ENCODE measurements at places on chromosomes 11 and 22.

DNA sequence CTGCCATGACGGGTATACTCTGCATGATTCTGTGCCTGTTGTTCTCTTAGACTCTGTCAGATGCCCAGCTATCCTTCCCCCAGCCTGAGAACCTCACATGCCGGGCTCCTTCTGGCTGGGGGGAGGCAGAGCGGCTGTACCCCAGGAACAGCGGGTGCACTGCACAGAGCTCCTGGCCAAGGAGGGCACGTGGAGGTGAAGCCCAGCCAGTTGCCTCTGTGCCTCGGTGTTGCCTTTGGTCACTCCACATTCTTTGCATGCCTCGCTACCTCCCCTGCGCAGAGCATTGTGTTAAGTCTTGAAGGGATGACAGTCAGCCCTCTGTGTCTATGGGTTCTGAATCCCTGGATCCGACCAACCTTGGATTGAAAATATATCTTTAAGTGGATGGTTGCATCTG is 77.7 kb downstream of the FEZ1 start:
- no peaks in the 10 kb centered on the region for H3K36me3 ChIP-seq
- no peak for DNase-seq
- no peak overlapping the region for H3K27ac ChIP-seq
- no peak overlapping the region for H3K4me3 ChIP-seq

DNA sequence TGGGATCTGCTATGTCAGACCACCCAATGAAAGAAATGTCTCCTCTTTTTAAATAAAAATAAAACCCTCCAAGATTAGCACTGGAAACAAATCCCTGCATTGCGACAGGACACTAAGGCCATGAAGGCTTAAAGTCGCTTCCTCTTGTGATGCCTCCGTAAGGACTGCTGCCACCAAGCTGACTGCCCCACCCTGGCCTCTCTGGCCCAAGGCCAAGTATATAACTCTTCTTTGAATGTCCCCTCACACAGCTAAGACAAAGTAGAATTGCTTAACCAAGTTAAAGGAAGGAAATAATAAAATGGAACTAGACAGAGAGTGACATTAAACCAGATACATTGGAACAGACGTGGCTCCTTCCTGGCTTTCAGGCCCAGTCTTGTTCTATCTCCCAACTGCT is 7.5 kb upstream of the NRGN start:
- H3K36me3 ChIP-seq: no peaks in the 10 kb centered on the region
- no peak for DNase-seq
- H3K27me3 ChIP-seq: peaks cover 63% of the 10 kb centered on the region

- no peak overlapping the region for H3K27ac ChIP-seq
- no peak for DNase-seq
- H3K4me3 ChIP-seq: peak overlapping the region; percentile 76
- no peaks in the 10 kb centered on the region for H3K27me3 ChIP-seq
These were observed 1.1 kb upstream of the TTLL1 start for GRCh38 chr22:43090130-43090789.

DNA sequence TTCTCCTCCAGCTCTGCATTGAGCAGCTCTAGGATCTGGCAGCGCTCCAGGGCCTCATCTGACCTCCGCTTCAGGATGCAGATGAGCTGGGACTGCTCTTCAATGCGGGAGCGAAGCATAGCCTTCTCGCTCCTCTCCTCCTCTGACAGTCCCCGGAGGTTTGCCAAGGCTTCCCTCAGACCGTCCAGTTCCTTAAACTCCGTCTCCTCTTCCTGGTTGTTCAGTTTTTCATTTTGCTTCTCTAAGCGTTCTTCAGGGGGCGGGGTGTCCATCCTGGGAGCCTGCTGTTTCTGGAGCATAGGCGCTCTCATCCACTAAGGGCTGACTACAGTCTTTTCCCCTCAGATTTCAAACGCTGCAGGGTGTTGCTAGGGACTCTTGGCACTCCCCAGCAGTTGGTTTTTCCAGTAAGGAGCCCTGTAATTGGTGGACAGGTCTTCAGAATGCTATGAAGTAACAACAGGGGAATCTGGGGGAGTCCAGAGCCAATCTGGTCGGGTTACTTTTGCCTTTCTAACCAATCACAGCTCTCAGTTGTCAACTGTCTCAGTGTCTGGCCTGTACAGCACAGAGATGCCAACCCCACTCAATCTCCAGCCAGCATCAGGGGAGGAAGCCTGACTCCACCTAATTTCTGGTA is at the start of gene CCDC89:
TSS of gene CCDC89 (minus strand) at position 376 of the 640 bp plus-strand sequence. CDS start at position 311, 65 bp downstream.
- H3K4me1 ChIP-seq: peaks cover 30% of the 10 kb centered on the region
- peak; percentile 64 for DNase-seq
- H3K27me3 ChIP-seq: no peaks in the 10 kb centered on the region
- peak within 1 kb of the TSS; percentile 59 for H3K4me3 ChIP-seq
- peak within 1 kb of the TSS; percentile 97 for H3K27ac ChIP-seq

DNA sequence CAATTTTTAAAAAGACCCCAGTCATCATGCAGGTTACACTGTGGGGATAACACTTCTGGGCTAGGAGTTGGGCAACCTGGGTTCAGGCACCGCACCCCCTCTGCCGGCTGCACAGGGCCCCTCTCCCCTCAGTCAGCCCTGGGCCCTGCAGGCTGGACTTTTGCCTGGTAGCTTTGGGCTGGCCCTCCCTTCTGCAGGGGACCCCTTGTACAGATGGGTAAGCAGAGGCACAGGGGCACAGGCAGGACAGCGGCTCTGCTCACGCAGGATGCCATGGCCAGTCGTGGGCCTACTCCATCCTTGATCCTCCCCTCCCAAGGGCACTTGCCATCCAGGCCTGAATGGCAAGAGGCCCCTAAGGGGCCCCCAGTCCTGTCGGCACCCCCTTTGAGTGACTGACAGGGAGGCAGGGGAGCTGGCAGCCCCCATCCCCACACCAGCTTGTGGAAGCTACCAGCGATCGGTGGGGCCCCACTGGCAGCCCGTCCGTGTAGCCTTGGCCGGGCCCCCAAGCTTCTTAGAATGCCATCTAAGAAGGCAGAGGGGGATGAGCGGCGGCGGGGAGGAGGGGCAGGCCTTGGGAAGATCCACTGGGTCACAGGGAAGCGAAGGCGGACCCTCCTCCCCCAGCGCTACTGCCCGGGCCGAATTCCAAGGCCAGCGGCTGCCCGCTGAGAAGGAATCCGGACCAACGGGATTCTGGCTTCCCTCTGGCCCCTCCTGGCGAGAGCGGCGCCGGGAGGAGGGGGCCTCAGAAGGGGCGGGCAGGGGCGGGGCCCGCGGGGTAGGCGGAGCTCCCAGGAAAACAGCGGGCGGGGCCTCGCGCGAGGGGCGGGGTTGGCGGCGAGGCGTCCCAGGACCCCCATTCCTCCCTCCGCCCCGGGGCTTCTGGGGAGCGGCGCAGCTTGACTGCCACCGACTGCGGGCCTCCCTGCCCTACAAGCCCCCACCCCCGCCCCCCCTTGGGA is 6.8 kb upstream of the CHKA start:
- H3K4me1 ChIP-seq: peaks cover 32% of the 10 kb centered on the region
- no peaks in the 10 kb centered on the region for H3K27me3 ChIP-seq
- H3K4me3 ChIP-seq: peak overlapping the region; percentile 63
- DNase-seq: peak; percentile 86
- H3K36me3 ChIP-seq: peaks cover 6% of the 10 kb centered on the region
- peak overlapping the region; percentile 89 for H3K27ac ChIP-seq

DNA sequence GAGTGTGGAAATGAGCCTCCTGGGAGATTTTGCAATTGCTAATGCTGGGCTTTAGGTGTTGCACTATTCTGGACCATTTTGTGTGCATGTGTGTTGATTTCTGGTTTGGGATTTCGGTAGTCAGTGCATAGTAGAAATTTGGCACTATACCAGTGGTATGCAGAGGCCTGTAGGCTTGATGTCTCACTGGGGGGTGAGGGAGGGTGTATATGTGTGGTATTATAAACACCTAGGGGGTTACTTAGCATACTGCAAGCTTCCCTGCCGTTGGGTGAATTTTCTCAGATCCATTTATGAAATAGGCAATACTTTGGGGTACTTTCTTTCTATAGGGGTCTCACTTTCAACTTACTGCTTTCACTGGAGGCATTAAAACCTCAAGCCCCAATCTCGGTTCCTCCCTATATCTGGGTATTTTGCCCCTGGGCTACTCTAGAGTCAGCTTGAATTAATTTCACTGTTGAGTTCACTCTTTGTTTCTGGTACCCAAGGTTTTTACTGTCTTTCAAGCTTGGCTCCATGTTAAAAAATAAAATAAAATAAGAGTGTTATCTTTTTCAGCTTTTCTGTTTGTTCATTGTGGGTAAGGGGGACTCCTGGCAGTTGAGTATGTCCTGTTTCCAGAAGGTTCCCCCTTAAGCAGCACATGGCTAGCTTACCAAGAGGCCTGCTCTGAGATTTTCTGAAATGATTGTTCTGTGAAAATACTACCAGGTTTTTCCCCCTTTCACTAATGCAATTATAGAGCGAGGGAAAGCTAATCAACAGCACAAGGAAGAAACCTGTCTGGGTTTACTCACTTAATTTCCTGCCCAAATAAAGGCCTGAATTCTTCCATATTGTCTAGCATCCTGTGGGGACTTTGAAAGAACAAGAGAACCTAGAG is 45.8 kb downstream of the PPFIBP2 start:
- peak overlapping the region; percentile 81 for H3K27ac ChIP-seq
- H3K4me3 ChIP-seq: no peak overlapping the region
- H3K4me1 ChIP-seq: peaks cover 67% of the 10 kb centered on the region
- H3K36me3 ChIP-seq: peaks cover 9% of the 10 kb centered on the region

- DNase-seq: no peak
- no peaks in the 10 kb centered on the region for H3K27me3 ChIP-seq
- H3K36me3 ChIP-seq: peaks cover 16% of the 10 kb centered on the region
- no peak overlapping the region for H3K4me3 ChIP-seq
These were observed 61.3 kb downstream of the MYH9 start for GRCh38 chr22:36326178-36327161.

- H3K4me3 ChIP-seq: no peak overlapping the region
- peaks cover 46% of the 10 kb centered on the region for H3K4me1 ChIP-seq
- H3K27ac ChIP-seq: no peak overlapping the region
- H3K27me3 ChIP-seq: peaks cover 58% of the 10 kb centered on the region
These were observed 38.0 kb upstream of the JAM3 start for GRCh38 chr11:134030853-134031252.

GRCh38 chr11:40370821-40371616 is 1088.4 kb downstream of the LRRC4C start:
- no peak overlapping the region for H3K27ac ChIP-seq
- H3K36me3 ChIP-seq: no peaks in the 10 kb centered on the region
- peaks cover 2% of the 10 kb centered on the region for H3K4me1 ChIP-seq
- H3K27me3 ChIP-seq: no peaks in the 10 kb centered on the region
- H3K4me3 ChIP-seq: no peak overlapping the region
- DNase-seq: no peak

DNA sequence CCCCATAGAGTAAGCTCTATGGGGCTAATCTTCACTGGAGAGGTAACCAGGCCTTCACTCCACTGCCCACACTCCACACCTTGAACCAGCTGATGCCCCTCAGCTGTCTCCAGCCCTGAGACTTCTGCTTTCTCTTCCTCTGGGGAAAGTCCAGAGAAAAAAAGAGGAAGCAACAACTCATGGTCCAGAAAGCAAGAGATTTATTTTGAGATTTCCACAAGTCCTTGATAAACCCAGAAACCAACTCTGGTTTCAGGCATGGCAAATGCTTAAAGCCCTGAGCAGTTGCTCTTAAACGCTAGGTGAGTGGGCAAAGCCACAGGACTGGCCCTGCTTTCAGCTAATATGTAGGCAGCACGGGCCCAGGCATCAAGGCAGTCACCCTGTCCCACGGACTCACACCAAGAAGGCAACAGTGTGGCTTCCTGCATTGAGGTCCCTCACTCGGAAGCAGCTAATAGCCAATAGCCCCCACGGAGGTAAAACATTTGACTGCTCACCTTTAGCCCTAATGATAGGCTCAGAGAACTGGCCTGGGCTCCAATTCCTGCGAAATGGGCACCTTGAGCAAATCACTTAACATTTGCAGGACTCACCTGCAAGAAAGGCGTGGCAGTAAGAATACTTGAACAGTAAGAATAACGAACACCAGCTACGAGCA is 4.3 kb downstream of the CYB561A3 start:
- H3K36me3 ChIP-seq: peaks cover 11% of the 10 kb centered on the region
- peaks cover 13% of the 10 kb centered on the region for H3K4me1 ChIP-seq
- no peaks in the 10 kb centered on the region for H3K27me3 ChIP-seq
- DNase-seq: no peak
- no peak overlapping the region for H3K4me3 ChIP-seq

- H3K4me3 ChIP-seq: no peak overlapping the region
- no peaks in the 10 kb centered on the region for H3K27me3 ChIP-seq
- peaks cover 11% of the 10 kb centered on the region for H3K4me1 ChIP-seq
- no peak overlapping the region for H3K27ac ChIP-seq
- no peak for DNase-seq
These were observed 1.8 kb downstream of the LDHAL6A start for GRCh38 chr11:18457450-18457849.

- no peaks in the 10 kb centered on the region for H3K27me3 ChIP-seq
- H3K36me3 ChIP-seq: peaks cover 6% of the 10 kb centered on the region
- DNase-seq: no peak
- H3K4me1 ChIP-seq: peaks cover 47% of the 10 kb centered on the region
- peak overlapping the region; percentile 14 for H3K27ac ChIP-seq
- H3K4me3 ChIP-seq: no peak overlapping the region
These were observed 34.4 kb downstream of the PPP2R1B start for GRCh38 chr11:111731821-111732220.

GRCh38 chr22:35400501-35400790 is 506 bp downstream of the MCM5 start:
- H3K27ac ChIP-seq: no peak overlapping the region
- H3K27me3 ChIP-seq: no peaks in the 10 kb centered on the region
- H3K36me3 ChIP-seq: peaks cover 3% of the 10 kb centered on the region

DNA sequence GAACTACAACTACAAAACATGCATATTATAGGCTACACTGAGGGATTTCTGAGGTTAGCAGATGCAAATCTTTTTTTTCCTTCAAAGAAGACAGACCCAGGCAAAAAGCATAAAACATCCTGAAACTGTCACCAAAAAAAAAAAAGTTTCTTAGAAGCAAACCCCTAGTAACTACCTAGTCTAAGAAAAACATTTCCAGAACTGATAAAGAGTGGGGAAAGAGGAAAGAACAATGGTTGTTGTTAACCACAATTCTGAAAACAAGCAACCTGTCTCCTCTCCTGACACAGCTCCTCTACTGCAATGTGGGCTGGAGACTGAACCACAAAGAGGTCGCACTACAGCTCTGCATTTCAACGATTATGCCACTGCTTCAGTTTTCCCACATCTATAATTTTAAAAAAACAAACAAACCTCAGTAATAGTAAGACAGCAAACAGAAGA is 15.0 kb downstream of the DENND5A start:
- no peaks in the 10 kb centered on the region for H3K27me3 ChIP-seq
- peaks cover 7% of the 10 kb centered on the region for H3K36me3 ChIP-seq
- peaks cover 10% of the 10 kb centered on the region for H3K4me1 ChIP-seq

GRCh38 chr11:47332303-47332711 is 20.2 kb downstream of the MYBPC3 start:
- peaks cover 10% of the 10 kb centered on the region for H3K36me3 ChIP-seq
- H3K27me3 ChIP-seq: no peaks in the 10 kb centered on the region
- no peak overlapping the region for H3K4me3 ChIP-seq
- no peak for DNase-seq
- no peak overlapping the region for H3K27ac ChIP-seq
- no peaks in the 10 kb centered on the region for H3K4me1 ChIP-seq

GRCh38 chr11:62419943-62420342 is 1.1 kb downstream of the SCGB1A1 start:
- peaks cover 51% of the 10 kb centered on the region for H3K4me1 ChIP-seq
- peak overlapping the region; percentile 90 for H3K27ac ChIP-seq
- no peaks in the 10 kb centered on the region for H3K27me3 ChIP-seq
- H3K36me3 ChIP-seq: no peaks in the 10 kb centered on the region
- no peak overlapping the region for H3K4me3 ChIP-seq
